Fibroblast of lung (primary cell): ENCODE measurements at places on chromosomes 5 and 9. TPM values are rescaled to one million over a fixed set of nuclear protein-coding genes. Genes with fewer than 3 reads are reported as not detected.
A peak's percentile ranks its signal among the peaks of the same experiment; 100 is the strongest.

DNA sequence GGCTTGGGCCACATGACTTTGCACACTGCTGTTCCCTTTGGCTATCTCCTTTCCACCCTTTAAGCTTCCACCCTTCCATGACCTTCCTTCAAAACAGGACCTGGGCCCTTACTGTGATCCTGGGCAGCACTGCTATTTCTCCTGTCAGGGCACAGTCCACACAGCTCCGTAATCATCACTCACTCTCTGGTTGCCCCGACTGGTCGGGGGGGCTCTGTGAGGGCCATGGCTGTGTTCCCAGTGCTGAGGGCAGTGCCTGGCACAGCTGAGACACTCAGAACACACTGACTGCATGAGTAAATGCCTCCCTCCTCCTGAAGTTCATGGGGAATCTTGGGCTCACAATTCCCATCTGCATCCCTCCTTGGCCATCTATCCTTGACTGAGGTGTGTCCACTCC is 12.2 kb downstream of the TRAF1 start:
- DNase-seq, result no peak

DNA sequence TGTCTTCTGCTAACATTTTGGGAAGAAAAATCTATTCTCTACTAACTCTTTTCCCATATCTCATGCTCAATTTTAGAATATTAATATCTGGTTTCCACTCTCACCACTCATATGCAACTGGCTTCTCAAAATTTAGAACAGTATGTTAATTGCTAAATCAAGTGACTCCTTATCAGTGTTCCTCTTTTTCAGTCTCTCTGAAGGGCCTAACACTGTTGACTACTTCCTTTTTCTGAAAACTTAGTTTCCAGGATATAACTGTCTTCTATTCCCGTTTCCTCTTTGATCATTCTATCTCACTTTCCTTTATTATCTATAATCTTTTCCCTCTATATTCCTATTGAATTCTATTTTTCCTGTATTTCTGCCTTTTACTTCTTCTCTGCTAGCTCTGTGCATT is 1717.2 kb upstream of the C9orf72 start:
- no peak for DNase-seq

GRCh38 chr9:93668261-93668871 is 92.0 kb downstream of the PHF2 start:
- no peak for DNase-seq

DNA sequence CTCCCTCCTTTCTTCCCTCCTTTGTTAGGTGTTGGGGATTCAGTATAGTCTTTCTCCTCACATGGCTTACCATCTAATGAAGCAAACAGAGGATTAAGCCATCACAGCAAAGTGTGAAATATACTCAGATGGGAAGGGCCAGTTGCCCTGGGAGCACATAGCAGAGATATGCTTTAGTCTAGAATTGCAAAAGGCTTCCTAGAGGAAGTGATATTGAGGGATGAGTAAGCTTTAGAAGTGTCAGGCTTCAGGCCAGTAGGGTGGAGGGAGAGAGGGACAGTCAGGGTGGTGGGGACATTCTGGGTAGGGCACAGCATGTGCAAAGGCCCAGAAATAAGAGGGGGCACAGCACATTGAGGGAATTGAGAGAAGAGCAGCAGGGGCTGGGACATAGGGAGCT is 46.2 kb upstream of the GLRA1 start:
- no peak for DNase-seq

GRCh38 chr5:56671571-56671970 is 143.8 kb upstream of the MAP3K1 start:
- no peak for DNase-seq

GRCh38 chr5:11655681-11656080 is 248.6 kb downstream of the CTNND2 start:
- DNase-seq, result no peak

GRCh38 chr9:93093127-93093876 is 2.7 kb upstream of the CARD19 start:
- no peak for DNase-seq

DNA sequence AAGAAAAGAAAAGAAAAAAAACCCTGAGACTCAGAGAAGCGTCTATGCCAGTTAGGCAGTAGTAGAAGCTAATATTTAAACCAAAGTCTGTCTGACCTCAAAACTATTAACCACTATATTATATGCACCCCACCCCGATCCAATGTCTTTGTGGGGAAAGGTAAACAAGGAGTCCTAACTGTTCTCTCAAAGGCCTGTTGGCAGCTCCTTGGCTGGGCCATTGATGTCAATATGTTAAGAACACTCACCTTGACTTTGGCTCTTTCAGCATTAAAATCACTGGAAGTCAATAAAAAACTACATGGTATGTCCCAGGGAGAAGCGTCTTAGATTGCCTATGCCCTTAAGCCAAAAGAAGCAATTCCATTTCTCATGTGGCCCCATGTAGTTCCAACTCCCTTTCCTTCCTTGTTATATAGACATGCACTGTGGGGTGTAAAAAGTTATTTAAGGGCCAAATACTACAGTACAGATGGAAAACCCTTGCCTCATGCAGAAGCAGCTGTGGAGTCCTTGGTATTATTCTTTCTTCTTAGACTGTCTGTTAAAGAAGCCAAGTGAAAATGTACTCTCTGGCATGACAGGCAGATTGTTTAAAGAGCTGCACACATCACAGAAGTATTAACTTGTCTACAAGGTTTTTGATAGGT is 308.6 kb upstream of the RPS23 start:
- peak; percentile 5 for DNase-seq

DNA sequence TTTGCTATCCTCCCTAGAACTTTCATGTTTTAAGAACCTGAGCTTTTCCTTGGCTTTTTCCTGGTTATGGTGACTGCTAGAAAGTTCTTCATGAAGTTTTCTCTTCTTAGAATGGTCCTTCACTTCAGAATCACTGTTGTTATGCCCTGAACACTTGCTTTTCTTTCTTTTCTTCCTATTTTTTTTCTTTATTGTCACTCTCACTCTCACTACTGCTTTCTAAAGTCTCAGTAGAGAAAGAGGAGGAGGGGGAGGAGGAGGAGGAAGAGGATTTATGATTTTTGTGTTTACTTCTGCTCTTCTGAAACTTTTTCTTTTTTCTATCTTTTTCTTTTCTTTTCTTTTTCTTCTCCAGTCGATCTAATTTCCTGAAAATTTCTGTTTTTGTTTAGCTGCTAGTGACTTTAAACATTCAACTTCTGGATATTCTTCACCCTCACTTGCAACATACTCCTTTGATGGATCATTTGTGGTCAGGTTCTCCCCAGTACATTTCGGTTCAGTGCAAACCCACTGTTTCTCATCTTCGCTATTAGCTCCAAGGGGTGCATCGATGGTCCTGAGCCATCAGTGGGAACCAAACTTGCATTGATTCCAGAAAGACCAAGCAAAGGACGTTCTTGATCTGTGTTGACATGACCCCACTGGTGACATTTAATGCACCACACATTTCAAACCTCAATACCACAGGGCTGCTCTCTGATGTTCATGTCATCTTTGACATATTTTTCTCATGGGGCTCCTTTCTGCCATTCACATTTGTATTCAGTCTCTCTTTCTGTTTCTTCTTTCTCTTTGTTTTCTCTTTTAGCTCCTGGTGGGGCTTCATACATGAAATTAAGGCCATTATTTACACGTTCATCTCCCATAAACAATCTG is 81.6 kb upstream of the HAND1 start:
- no peak for DNase-seq

DNA sequence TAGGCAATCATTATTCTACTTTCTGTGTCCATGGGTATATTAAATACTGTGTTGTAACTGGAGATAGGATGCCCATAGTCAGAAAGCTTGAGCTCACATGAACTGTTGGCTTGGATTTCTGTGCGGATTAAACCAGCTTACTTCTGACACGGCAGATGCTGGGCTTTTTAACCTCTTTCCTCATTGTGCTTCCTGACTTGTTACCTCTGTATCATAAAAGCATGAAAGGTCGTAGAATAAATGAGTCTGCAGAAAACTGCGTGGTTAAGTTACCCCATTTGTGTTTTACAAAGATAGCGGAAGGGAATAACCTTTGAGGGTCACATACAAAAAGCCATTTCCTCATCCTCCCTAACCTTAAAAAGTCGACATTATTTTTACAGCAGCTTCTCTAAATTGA is 199.5 kb upstream of the DMRT1 start:
- no peak for DNase-seq

GRCh38 chr9:115517335-115518075 is 399.5 kb upstream of the TNC start:
- DNase-seq, result peak; percentile 45

DNA sequence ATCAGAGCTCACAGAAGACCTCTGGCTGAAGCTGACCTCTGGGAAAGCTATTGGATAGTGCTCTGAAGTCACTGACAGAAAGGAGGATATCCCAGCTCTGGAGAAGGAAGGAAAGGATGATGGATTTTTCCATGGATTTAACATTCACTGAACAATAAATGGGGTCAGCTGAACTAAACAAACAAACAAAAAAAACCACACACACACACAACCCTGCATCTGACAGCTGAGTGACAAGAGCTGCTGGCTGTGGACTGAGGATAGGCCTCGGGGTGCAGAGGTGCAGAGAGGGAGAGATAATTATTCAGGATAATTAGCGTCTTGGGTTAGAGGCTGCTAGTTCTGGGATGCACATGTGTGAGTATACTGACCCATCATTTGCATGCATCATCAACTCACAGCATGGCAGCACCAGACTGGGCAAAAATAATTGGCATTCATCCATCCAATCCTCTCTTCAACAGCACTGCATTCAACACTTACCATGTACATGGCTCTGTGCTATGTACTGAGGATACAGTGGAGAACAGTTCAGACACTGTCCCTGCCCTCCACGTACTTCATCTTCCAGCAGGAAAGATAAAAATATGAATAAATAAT is 131.4 kb upstream of the TRIM32 start:
- DNase-seq, result no peak

- DNase-seq, result no peak
Measured at GRCh38 chr5:151227918-151228447, 4.1 kb upstream of the CCDC69 start.

GRCh38 chr5:149442563-149443182 is 63.6 kb upstream of the IL17B start:
- peak; percentile 70 for DNase-seq

DNA sequence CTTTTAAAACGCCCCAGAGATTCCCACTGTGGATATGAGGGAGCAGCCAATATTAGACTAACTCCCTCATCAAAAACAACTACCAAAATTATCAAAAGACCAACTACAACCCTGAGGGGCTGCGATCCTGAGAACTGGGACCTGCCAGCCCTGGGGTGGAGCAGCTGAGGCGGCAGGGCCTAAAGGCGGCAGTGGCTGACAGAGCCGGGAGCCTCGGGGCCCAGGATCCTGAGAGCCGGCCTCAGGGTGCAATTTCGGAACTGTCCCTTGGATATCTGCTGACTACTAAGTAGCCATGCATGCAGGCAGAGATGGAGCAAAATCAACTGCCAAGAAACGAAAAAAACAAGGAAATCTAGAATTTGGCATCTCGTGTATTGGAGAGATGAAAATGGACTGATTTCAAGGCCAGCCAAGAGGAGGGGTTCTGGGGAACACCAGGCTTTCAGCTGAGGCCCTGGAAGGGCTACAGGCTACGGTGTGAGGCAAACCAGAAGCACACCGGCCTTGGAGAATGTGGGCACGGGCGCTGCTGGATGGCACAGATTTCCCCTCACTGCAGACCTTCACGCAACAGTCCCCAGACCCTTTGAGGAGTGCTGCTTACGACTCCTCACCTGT is 63.6 kb upstream of the UBAC1 start:
- no peak for DNase-seq

GRCh38 chr5:149732324-149733128 is 2.4 kb downstream of the PPARGC1B start:
- DNase-seq, result no peak

DNA sequence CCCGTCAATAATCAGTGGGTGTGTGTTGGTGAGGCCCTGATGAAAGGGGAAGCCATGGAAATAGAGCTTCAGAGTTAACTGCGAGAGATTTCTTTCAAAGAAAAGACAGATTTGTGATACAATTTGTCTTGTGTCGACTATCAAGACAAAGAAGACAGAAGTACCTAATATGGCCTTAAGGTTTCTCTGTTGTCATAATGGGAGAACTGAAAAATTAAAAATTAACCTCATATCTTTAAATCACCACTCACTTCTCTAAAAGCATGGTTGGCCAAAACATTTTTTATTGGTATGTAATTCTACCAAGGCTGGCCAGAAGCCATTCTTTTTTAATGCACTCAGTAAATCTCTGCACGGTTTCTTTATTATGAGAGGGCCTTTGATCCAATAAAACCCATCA is 282.9 kb upstream of the WWC1 start:
- DNase-seq, result no peak

- DNase-seq, result no peak
Measured at GRCh38 chr9:21075484-21075883, 2.3 kb downstream of the IFNB1 start.

GRCh38 chr9:19583890-19584289 is 175.1 kb downstream of the ACER2 start:
- no peak for DNase-seq

- no peak for DNase-seq
Measured at GRCh38 chr9:37566716-37567115, 9.5 kb downstream of the FBXO10 start.

DNA sequence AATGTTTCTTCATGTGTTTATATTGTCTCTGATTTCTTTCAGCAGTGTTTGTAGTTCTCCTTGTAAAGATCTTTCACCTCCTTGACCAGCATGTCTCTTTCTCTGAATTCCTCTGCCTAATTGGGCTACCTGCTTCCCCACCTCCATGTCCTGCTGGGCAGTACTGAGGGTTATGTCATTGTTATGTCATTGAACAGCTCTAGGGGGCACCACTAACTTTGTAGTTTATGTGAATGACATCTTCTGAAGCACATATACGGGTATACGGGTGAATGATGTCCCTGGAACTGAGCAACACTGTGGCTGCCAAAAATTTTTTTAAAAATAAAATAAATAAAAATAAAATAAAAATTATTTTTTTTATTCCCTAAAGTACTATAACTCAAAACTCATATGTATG is 16.9 kb upstream of the SNCAIP start:
- DNase-seq, result no peak

The ZDHHC11B gene
- under 0.01 TPM in 2 replicates for total RNA-seq

The SLC4A9 gene
- total RNA-seq, result not detected in 2 replicates

The BARX1 gene
- total RNA-seq, result not detected in 2 replicates

The SLC24A2 gene
- under 0.01 TPM in 2 replicates for total RNA-seq

The GABRA6 gene
- total RNA-seq, result not detected in 2 replicates

The WDR38 gene
- total RNA-seq, result not detected in 2 replicates

The PCDHB16 gene
- 0.51 and 1.5 TPM in 2 replicates for total RNA-seq

The DEPDC1B gene
- 2.1 and 2.5 TPM in 2 replicates for total RNA-seq

The PKD2L2 gene
- 0.26 TPM in 1 of 2 replicates, not detected in the other for total RNA-seq

The OTULINL gene
- under 0.01 and 0.17 TPM in 2 replicates for total RNA-seq

The RAB3C gene
- not detected in 2 replicates for total RNA-seq

The PCA3 gene
- not detected in 2 replicates for total RNA-seq

The BNC2 gene
- total RNA-seq, result 34.7 and 36.2 TPM in 2 replicates

The TLR4 gene
- 2.6 and 3.1 TPM in 2 replicates for total RNA-seq

The PCDH12 gene
- under 0.01 TPM in 1 of 2 replicates, not detected in the other for total RNA-seq

The N4BP3 gene
- 0.26 and 0.83 TPM in 2 replicates for total RNA-seq

The OR1J2 gene
- total RNA-seq, result 0.26 and 0.33 TPM in 2 replicates
